ENCODE measurements at places on chromosomes 3 and 15.
A peak's percentile ranks its signal among the peaks of the same experiment; 100 is the strongest.

DNA sequence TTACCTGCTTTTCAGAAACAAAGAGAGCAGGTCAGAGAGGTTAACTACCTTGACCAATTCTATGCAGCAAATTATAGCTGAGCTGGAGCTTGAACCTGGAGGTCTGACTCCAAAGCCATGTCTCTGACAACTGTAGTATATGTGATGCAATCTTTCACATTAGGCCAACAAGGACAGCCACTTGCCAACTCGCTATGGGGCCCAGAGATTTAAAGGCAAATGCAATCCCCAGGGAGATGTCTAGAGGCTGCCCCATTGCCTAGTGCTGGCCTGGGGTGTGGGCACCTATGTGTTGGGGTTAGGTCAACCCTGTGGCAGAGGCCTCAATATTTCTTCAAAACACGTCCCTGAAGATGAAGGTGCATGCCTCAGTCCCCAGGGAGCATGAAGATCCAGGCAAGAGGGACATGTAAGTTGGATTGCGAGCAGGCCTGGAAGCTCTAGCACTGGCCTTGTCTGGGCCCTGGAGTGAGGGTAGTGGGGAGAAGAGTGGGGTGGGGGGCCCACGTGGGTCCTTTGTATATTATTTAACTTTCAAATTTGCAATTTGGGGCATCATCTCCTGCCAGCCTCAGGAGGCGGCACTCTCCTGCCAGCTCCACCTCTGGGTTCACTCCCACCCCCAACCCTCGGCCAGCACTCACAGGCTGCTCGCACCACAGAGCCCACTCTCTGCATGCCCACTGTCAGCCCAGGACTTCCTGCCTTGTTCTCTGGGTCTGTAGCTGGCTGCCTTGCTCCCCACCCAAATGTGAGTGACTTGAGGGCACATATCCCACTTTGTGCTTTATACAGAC lies 64.3 kb downstream of the SLC12A8 start:
- DNase-seq: no peak

- DNase-seq: no peak
Observed at GRCh38 chr3:99862208-99862607, 44.5 kb downstream of the CMSS1 start.

- DNase-seq: no peak
Observed at GRCh38 chr3:5317557-5317956, 130.1 kb downstream of the EDEM1 start.

GRCh38 chr3:5297895-5298294 lies 110.4 kb downstream of the EDEM1 start:
- DNase-seq: no peak

GRCh38 chr3:14120111-14120920 lies 4.4 kb downstream of the CHCHD4 start:
- DNase-seq: peak; percentile 37

All from activated CD8-positive, alpha-beta memory T cell treated with anti-CD3 and anti-CD28 coated beads, Interleukin-2, amount 10 ng/mL, durations not matched to agents 7 days and 5 days (primary cell).